Endodermal cell (in vitro differentiated cells): ENCODE measurements at places on chromosomes 4 and X.

DNA sequence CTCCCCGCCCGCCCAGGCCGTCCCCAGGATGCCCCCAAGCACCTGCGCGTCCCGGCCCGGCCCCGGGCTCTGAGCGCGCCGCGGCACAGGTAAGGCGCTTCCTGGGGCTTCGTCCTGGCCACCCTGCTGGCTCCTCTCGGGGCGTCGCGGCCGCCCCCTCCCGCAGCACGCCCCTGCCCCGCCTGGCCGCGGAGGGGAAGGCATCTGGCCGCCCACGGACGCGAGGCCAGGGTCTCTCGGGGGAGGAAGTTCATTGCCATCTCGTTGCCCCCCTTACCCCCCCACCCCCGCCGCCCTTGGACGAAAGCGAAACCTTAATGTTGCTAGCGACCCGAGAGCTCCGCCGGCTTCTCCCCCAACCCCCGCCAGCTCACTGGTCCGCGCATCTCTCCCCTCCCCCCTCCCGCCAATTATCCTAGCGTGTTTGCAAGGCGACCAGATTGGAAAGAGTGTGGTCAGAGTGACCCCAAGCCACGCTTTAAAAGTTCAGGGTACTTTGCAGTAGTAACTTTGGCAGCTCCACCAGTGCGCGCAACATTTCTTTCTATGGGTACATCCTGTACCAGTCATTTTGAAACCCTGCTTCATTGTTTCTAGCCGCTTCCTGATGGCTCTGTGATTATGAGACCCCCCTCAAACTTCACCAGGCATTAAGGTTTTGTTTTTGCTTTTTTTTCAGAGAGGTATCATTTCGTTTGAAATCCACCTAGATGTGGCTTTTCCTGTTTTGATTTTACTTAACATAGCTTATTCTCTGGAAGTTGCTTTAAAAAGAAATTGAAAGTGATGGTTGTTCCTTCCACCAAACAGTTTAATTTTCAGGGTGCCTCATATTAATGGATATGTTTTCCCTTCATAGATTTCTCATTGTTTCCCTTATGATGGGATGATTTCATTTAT lies 626 bp downstream of the TBC1D1 start:
- DNase-seq = peak; percentile 70

GRCh38 chr4:67327245-67328017 lies 217.9 kb downstream of the CENPC start:
- peak; percentile 83 for DNase-seq

- no peak for DNase-seq
Measured at GRCh38 chrX:39581411-39581810, 516.3 kb downstream of the BCOR start.

GRCh38 chrX:118496763-118497079 lies 1.1 kb downstream of the DOCK11 start:
- peak; percentile 45 for DNase-seq
